ENCODE measurements at places on chromosomes 12 and 14.

DNA sequence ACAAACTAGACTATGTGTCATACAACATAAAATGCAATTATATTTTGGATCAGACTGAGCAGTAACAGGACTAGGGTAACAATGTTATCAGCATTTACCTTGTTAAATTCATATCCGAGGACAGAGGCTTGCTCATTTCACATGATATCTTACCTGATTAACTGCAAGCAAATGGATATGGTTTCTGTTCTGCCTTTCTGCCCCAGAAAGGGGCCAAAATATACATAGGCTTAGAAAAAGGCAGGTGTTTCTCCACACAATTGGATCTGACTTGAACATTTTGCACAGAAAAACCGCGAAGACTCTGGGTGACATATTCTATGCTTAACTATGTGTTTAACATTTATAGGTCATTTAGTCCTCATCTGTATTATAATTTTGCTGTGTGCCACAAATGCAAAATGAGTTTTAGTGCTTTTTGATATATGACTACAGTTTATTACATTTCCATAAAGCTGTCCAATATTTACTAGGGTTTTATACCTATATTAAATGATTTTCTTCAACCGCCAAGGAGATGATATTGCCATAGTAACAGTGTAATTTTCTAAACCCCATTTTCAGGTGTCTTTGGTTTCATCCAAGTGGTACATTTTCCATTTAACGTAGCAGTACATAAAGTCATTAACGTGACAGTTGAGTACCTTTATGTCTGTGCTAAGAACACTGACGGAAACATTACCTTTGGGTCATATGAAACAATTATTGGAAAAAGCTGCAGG, 249.3 kb upstream of the KRR1 start:
- DNase-seq: no peak

DNA sequence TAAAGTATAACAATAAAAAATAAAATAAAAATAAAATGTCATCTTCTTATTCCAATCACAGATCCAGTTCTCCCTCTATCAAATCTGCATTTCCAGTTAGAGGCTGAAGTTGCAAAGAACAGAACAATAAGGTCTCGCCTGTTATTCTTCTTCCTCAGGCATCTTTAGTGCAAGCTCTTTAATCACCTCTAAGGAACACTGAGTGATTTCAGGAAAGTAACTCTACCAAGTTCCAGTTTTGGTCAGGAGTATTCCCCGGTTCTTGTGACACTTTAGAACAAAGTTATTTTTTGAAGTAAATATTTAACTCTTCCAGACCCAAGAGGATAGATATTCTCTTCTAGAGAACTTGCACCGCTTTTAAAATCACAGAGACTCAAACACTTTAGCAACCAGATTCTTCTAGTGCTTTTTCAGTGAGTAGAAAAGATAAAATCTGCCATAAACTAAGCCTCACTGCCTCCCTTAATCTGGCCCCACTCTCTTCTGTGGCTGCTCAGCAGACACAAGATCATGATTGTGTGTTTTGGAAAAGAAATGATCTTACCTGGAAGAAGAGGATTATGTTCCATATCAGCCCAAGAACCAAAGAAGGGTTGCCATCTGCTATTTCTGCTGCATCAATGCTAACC, 57.9 kb upstream of the DICER1 start:
- no peak for DNase-seq

DNA sequence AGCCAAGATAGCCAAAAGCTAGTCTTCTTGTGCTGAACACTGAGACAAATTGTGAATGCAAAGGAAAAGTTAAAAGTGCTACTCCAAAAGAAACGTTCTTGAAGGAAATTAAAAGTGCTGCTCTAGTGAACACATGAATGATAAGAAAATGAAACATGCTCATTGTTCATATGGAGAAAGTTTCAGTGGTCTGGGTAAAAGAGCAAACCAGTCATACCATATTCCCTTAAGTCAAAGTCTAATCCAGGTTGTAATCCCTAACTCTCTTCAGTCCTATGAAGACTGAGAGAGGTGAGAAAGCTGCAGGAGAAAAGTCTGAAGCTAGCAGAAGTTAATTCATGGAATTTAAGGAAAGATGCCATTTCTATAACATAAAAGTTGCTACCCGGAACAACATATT, 121.5 kb downstream of the MNAT1 start:
- DNase-seq: no peak

GRCh38 chr14:25046301-25046943, 3.5 kb downstream of the STXBP6 start:
- no peak for DNase-seq

- no peak for DNase-seq
Observed at GRCh38 chr12:101795786-101796185, 35.0 kb downstream of the GNPTAB start.

Measured in GM19239 (cell line).